ENCODE measurements at places on chromosomes 7 and 10.

GRCh38 chr7:148912758-148913541 lies 28.9 kb upstream of the EZH2 start:
- DNase-seq = no peak

- no peak for DNase-seq
These were observed 343 bp upstream of the C10orf71 start for GRCh38 chr10:49298671-49298982.

DNA sequence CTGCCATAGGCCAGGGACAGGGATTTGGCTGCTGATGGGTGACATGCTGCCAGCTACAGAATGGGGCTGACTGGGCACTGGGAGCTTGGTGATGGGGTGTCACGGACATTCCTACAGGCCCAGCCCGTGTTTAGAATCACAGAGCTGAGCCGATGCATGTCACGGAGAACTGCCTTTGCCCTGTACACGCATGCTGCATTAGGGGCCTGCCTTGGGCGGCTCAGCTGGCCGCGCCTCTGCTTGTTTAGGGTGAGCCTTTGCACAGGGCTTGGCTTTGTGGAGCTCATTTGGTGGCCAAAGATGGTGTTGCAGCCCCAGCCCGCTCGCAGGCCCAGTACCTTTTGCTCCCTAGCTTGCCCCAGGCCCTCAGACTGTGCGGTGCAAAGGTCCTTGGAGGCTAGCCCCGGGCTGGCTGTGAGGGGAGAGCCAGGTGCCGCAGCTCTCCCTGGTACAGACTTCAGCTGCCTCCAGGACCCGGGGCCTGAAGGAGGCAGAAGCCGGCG lies 108.4 kb upstream of the BTBD16 start:
- DNase-seq = no peak

GRCh38 chr10:30510184-30510931 lies 76.4 kb downstream of the MAP3K8 start:
- no peak for DNase-seq

DNA sequence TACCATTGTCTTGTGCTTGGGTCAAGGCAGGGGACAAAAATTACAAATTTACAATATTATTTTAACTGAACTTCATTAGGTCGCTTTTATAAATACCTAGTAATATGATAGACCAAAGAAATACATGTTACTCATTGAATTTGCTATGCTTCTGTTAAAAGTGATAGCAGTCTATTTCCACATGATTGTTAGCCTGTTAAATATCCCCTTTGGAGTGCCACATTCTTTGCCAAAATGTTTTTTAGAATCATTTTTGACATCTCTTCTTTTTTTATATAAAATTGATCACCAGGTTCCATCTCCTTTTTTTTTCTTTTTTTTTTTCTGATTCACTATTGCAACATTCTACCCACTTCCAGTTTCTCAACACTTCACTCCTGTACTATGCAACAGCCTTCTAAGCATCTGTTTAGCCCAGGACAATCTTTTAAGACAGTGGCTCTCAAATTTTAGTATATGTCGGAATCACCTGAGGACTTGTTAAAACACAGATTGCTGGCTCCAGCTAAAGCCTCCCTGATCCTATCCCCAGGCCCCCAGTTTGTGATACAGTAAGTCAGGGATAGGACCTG lies 16.4 kb upstream of the NDUFA5 start:
- no peak for DNase-seq

Measured in effector memory CD4-positive, alpha-beta T cell (primary cell).